ENCODE measurements at places on chromosomes 5 and 9. TPM values are rescaled to one million over a fixed set of nuclear protein-coding genes. Genes with fewer than 3 reads are reported as not detected.

Gene KIAA1191
- 76.3 TPM for total RNA-seq

DNA sequence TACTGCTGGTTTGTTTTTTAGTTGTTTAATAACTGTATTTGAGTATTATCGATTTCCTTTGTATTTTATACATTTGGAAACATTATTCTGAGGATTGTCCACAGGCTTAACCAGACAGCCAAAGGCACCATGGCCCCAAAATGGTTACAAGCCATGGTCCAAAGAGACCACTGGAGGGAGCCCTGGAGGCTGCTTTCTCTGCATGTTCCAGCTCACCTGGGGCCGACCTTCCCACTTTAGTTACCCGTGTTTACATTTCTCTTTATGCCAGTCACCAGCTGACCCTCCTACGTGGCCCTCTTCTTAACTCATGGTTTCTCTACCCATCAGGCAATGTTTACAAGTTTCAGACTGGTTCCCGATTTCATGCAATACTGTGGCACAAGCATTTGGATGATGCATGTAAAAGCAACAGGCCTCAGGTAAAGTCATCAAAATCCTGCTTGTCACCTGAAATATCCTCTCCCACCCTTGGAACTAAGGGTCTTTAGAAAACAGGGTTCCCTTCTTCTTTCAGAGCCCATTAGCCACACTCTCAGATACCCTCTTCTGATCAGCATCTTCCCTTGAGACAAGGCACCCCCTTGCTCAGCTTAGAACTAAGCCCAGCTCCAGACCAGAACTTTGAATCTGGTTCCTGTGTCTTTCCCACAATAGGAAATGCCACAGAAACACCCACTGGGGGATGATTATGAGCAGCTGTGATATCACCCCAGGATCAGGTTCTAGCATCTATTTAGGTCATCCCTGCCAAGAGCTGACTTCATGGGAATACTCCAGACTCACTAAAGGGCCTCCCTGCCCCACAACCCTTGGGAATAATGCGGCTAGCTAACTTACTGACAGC, 49.9 kb upstream of the GARNL3 start:
- peak; percentile 78 for DNase-seq

DNA sequence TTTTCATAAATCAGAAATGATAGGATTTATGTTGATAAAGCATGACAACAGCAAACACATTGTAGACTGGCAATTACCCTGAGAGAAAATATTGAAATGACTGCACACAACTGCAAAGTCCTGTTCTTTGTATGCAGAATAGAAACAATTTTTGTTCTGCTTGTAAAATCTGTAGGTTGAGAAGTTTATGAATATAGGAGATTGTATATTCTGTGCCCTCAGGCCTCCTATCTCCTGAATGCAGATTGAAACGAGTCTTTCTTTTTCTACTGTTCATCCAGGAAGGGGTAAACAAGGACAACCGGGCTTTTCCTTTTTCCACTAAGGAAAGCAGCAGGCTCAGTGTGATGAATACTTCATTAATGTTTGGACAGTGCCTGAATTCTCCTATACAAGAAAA, 95.0 kb upstream of the HAPLN1 start:
- DNase-seq: no peak

- DNase-seq: no peak
Measured at GRCh38 chr5:9340085-9340484, 205.8 kb downstream of the SEMA5A start.

Gene OLFM1
- 0.18 TPM for total RNA-seq

Gene GARIN3
- total RNA-seq: not detected

DNA sequence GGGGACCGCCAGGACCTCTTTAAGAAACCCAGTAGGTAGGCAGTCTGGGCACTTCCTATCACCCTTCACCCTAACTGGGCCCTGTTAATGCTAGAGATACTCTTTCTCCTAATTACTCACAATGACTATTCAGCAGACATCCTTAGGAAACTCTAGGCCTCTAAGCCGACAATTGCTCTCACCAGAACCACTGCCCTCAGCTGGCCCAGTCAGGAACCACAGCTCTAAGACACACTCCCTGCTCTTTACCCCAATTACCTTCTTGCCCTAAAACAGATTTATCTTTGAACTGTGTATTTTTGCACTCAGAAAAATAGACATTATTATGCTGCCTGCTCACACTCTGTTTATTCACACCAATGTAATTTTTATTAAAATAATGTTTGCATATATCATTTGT, 432.6 kb upstream of the SLC30A5 start:
- no peak for DNase-seq

GRCh38 chr9:25700430-25700829, 22.2 kb upstream of the TUSC1 start:
- DNase-seq: no peak

- no peak for DNase-seq
Measured at GRCh38 chr5:56829137-56829908, 14.0 kb downstream of the MAP3K1 start.

All from natural killer cell (primary cell).